ENCODE measurements at places on chromosomes 7 and 10.

- no peak for ATAC-seq
Observed at GRCh38 chr10:112952282-112953173, 2.5 kb downstream of the TCF7L2 start.

- peak; percentile 57 for ATAC-seq
Observed at GRCh38 chr10:71068861-71069271, 143.5 kb upstream of the UNC5B start.

DNA sequence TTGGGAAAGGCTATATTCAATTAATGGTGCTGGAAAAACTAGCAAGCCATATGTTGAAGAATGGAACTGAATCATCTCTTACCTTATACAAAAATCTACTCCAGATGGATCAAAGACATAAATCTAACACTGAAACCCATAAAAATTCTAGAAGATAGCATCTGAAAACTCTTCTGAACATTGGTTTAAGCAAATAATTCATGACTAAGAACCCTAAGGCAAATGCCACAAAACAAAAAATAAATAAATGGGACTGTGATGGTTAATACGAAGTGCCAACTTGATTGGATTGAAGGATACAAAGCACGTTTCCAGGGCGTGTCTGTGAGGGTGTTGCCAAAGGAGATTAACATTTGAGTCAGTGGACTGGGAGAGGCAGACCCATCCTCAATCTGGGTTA is 1130.0 kb downstream of the DNAJB9 start:
- ATAC-seq: no peak

DNA sequence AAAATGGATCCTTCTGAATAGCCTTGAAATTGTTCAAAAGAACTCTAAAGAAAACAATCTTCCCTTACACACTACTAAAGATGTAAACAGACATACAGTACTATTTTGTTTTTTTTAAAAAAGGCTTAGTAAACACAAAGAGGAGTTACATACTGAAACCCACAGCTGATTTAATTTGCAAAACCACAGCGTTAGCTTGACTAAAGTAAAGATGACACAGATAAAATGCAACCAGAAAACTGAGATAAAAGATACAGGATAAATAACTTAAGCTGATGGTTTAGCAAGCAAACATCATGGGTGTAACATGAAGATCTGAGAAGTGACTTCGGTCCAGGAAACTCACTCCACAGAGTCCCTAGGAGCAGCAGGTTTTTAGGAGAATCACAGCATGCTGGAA is 21.8 kb downstream of the PRKCQ start:
- ATAC-seq: no peak

DNA sequence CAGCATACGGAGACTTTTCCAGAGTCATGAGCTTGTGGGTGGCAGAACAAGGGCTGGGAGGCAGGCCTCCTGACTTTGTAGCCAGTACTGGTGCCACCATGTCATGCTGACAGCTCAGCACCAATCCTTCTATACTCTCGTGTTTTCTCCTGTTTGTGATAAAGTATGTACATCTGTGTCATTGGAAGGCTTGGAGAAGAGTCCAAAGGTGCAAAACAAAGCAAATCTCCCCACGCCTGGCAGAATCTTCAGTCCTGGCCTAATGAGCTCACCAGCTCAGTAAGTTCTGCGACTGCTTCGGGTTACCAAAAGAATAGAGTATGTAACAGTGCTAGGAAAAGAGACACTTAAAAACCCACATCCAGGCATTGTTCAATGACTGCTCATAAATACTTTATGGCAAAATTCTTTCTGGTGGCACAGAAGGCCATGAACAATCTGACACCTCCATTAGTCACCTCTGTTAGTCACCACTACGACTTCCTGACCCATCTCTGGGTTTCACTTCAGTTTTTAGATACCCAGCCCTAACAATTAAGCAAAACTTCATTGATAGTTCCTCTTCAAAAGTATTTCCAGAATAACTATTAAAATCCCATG is 24.5 kb downstream of the STEAP1 start:
- ATAC-seq: peak; percentile 92

DNA sequence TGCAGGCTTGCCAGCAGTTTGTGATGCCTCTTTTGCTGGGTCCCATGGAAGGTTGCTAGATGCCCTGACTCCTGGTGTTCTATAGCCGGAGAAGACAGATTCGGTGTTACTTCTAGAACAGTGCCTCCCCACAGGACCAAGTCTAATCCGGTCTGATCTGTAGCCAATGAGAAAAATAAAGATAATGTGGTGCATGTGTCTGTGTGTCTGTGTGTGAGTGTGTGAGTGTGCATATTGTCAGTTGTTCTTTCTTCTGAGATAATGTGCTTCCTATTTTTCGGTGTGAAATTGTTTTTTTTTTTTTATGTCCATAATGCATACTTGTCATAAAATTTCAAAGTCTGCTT is 29.7 kb upstream of the ZNRF2 start:
- no peak for ATAC-seq

DNA sequence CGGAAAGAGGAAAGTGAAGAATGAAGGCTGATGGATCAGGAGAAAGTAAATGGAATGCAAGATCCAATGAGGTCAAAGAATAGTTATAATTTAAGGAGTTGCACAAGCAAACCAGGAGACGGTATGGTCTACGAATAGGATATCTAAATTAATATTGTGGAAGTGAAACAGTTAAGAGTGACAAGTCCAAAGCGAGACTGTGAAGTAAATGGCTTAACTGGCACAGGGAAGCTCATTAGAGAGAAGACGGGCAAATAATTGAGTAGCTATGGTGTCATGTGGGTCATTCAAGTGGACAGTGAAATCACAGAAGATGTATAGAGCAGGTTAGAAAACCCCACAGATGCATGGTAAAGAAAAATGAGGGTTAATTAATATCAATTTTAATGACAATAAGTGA is 3.2 kb downstream of the CYP51A1 start:
- ATAC-seq: no peak

GRCh38 chr7:138670594-138670993 is 30.6 kb downstream of the SVOPL start:
- ATAC-seq: no peak

DNA sequence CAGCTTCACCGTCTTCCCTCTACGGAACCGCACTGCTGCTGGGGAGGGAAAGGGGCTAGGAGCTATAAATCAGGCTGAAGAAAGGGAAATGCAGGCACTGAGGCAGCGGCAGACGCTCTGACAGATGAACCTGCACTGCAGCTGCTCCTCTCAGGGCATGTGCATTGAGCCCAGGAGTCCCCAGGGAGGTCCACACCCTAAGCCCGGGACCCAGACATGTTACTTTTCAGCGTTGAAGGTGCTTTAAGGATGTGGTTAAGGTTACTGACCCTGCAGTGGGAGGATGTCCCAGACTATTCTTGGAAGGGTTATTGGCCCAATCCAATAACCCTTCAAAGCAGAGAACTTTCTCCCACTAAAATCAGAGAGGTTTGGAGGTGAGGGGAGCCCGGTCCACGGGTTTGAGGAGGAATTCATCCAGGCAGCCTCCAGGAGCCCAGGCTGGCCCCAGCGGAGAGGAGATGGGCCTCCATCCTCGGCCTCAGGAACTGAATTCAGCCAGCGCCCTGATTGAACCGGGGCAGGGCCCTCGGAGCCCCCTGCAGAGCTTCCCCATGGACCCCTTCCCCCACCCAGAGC is 75.4 kb downstream of the ADARB2 start:
- ATAC-seq: no peak

GRCh38 chr7:112257073-112257472 is 50.6 kb downstream of the ZNF277 start:
- no peak for ATAC-seq

DNA sequence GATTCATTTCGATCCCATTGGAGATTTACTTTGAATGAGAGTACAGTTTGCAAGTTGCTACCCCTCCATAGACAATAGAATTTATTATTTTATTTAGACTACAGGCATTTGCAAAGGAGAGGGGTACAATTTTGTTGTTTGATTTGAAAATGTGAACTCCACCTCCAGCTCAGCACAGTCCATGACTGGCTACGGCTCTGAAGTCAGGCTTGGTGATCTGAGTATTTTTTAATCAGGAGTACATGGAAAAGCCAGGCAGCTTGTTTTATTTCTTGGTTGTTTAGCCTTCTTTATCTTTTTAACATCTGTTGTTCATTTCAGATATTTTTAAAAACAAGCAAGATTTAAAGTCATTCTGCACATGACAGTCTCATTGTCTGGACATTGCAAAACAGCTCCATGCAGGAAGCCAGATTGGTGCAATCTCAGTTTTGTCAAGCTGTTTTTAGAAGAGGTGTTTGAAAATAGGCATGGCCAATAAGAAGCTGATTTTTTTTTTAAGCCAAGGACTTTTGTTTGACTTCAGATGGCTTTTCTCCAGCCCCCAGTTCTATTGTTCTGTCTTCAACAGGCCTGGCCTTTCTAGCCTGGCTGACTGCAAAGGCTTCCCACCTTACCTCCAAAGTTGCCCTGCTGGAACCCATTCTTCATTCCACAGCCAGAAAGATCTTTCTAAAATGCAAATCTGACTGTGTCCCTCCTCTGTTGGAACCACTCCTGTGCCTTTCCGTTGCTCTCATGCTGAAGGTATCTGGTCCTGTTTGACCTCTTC is 12.2 kb downstream of the PLXDC2 start:
- no peak for ATAC-seq

- ATAC-seq: no peak
Observed at GRCh38 chr10:118792526-118792925, 37.8 kb upstream of the CACUL1 start.

DNA sequence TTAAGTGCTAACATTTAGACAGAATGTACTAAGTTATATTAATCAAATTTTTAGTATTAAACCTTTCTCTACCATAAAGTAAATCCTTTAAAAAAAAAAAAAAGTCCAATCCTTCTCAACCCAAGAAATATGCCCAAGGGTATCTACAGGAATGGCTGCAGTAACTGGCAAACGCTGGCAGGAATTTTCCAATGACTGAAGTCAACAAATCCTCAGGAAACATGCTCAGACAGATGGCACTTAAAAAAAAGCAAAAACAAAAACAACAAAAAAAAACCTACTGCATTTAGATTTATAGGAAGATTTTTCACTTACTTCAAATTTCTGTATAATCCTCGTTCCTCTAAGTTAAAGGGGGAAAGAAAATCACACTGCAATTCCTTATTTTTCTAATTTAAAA is 666 bp downstream of the SVIL start:
- ATAC-seq: no peak

DNA sequence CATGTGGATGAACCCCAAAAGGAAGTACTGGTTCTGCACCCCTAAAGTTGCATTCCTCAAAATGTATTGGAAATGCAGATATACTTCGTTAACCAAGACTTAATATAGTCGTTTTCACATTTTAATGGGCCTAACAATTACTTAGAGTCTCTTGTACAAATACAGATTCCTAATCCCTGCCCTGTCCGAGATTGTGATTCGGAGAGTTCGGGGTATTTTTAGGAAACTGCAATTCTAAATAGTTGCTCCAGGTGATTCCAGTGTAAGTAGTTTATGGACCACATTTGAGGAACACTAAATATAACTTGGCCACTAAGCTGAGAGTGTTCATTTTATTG is 830 bp downstream of the TRUB1 start:
- ATAC-seq: no peak

DNA sequence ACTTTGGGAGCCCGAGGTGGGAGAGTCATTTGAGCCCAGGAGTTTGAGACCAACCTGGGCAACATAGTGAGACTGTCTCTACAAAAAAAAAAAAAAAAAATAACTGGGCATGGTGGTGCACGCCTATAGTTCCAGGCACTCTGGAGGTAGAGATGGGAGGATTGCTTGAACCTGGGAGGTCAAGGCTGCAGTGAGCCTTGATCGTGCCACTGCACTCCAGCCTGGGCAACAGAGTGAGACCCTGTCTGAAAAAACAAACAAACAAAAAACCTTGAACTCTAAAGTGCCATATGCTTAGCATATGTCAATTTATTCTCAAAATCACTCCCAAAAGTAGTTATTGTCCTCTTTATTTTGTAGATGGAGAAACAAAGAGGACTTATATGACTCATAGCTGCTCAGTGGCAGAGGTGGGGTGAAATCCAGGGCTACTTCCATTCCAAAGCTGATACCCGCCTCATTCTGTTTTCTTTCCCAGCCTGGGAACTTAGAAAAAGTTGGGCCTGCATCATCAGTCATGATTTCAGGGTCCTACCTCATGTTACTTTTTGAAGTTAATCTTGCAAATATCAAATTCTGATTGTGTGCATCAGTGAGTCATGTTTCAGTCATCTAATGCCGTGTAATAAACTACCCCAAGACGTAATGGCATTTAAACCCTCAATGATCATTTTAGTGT is 13.3 kb downstream of the DHTKD1 start:
- peak; percentile 32 for ATAC-seq

- ATAC-seq: no peak
Observed at GRCh38 chr7:92925876-92926696, 89.7 kb upstream of the CDK6 start.

DNA sequence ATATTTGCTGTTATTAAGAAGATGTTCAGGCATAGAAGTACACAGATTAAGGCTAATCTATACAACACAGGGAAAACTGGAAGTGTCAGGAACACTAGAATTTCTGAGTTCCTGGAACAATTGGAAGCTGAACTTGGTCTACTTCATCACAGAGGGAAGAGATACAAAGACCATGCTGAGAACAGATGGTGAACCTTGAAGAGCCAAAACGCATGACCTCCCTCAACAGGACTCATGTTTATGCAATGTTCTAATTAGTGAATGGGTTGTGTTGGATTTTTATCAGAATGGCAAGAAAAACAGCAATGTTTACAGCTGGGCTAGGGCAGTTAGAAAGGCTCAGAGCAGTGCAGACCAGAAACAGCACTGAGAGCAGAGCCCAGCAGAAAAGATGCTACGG is 94.9 kb downstream of the SFMBT2 start:
- ATAC-seq: no peak

DNA sequence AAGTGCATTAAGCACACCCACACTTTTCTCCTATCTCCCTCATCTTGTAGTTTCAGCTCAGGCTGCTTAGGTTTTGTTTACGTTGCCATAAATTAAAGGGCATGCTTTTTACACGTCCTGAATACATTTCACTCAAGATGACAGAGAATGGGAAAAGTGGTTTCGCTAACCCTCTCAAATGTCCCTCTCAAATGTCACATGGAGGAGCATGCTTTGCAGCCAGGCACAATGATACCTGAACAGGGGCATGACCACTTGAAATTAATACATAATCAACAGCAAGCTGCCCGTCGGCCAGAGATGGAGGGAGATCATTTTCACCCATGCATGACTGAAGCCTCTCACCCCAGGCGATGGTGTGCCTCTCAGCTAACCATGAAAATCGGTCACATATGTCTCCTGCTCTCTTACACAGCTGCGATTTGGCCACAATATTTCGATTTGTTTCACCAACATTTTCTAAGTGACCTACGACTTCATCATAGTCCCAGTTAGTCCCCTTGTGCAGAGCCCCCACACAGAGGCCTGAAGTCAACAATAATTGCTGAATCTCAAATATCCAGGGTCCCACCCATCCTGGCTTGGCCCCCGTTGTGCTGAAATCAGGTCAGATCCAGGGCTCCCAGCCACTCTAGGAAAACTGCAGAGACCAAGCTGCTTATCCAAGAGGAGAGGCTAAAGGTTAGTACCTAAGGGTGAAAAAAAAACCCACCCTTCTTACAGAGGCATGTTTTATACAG is 373.9 kb upstream of the NFE2L3 start:
- ATAC-seq: no peak

Measured in SK-N-SH treated with all-trans-retinoic acid at 6 μM for 48 hours (cell line).